CD4-positive, alpha-beta memory T cell (primary cell): ENCODE measurements at places on chromosomes 1 and 21. TPM values are rescaled to one million over a fixed set of nuclear protein-coding genes. Genes with fewer than 3 reads are reported as not detected.

The NCMAP gene
- 0.12 TPM for polyA plus RNA-seq

The WNT4 gene
- 0.10 TPM for polyA plus RNA-seq

The XCL2 gene
- 1.4 TPM for polyA plus RNA-seq

The CHIA gene
- not detected for polyA plus RNA-seq

The PGBD5 gene
- polyA plus RNA-seq, result not detected

The IRF6 gene
- polyA plus RNA-seq, result 0.42 TPM

The FCRL6 gene
- 0.20 TPM for polyA plus RNA-seq

The PADI1 gene
- not detected for polyA plus RNA-seq

The KRTAP11-1 gene
- not detected for polyA plus RNA-seq

The SPATA45 gene
- polyA plus RNA-seq, result not detected

The DMRTA2 gene
- not detected for polyA plus RNA-seq

The RAB25 gene
- 6.6 TPM for polyA plus RNA-seq
